ENCODE measurements at places on chromosomes 3 and 15.

GRCh38 chr3:50490424-50490823, 13.0 kb downstream of the CACNA2D2 start:
- no peak for DNase-seq

DNA sequence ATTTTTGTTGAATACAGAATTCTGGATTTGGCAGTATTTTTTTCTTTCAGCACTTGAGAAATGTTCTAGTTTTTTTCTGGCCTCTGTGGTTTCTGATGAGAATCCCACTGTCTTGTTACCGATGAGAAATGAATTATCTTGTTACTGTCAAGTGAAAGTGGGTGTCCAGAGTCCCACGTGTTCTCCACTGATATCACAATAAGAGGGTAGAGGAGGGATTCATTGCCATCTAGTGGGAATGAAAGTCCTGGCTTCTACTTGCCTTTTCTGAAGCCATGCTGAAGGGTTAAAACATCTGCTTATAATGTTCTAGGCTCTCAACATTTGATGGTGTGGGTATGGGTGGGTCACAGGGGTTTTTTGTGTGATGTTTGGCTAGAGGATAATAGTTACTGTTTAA, 66.1 kb downstream of the SEC22A start:
- no peak for DNase-seq

GRCh38 chr3:72891053-72891855, 3.4 kb downstream of the GXYLT2 start:
- no peak for DNase-seq

DNA sequence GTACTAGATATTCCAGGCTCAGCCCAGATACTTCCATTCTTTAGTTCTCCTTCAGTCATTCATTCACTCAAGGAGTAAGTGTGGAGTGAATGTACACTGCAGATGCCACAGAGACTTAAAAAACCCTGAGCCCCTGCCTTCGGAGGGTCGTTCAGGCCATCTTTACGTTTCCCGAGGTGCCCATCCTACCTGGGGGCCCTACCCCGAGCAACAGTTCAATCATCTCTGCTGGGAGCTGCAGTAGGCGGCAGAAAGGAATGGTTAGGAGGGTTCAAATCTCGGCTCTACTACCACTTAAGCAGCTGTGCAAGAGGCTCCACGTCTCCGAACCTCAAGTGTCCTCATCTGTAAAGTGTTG, 613 bp downstream of the SEC13 start:
- no peak for DNase-seq

- no peak for DNase-seq
These were observed 47.3 kb downstream of the ITGA11 start for GRCh38 chr15:68384451-68385239.

- DNase-seq = no peak
These were observed 223.0 kb downstream of the THSD4 start for GRCh38 chr15:71338265-71338664.

DNA sequence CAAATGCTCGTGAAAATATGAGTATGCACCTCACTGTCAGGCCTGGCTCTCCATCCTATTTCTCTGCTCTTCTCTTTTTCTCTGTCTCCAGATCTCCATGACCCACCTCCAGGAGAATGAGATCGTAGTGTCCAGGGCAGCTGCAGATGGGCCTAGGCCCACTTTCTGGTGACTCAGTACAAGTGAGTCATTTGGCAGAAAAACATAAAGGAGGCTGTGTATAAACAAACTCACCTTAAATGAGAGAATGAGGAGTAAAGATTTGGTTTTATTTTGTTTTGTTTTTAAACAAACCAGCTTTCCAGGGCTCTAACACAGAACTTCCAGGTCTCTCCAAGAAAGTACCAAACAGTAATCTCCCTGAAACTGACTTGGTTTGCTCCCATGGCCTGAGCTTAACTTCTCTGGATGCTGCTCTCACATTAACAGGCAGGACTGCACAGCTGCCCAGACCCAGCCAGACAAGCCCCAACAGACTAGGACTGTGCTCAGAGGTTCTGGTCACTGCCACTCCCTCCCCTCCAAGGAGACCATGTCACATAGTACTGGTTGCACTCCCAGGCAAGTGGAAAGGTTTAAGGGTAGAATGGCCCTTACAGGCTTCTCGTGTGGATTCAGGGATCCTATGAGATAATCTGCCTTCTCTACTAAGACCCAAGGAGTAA, 1.5 kb upstream of the HEG1 start:
- no peak for DNase-seq

GRCh38 chr3:151611419-151611818, 122.3 kb upstream of the AADACL2 start:
- no peak for DNase-seq

DNA sequence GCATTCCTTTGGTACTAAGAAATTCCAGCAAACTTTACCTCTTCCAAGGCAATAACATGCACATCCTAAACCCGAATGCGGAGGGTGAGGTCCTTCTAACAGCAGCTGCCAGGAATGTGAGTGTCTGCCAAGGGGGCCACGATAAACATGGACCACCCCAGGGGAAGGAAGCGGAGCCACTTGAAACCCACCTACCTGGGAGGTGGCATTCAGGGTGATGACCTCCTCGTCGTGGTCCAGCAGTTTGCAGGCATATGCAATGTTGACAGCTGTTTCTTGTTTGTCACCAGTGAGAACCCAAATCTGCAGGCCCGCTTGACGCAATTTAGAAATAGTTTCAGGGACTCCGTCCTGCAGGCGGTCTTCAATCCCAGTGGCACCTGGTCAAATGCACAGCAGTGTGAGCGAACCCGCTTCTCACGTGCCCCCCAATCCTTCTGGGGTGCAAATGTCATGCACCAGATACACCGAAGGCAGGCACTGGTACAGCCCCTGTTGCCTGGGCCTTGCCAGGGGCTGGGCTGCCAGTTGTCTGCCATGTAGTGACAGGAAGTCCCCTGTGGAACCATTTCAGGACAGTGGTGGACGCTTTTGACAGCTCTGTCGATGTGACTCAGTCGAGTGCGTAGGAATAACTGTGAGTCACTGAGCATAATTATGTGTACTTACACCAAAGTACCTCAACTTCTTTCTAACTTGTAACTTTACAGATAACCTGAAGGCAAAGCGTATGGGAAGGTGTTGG, 161.2 kb downstream of the ATP10A start:
- DNase-seq = no peak

DNA sequence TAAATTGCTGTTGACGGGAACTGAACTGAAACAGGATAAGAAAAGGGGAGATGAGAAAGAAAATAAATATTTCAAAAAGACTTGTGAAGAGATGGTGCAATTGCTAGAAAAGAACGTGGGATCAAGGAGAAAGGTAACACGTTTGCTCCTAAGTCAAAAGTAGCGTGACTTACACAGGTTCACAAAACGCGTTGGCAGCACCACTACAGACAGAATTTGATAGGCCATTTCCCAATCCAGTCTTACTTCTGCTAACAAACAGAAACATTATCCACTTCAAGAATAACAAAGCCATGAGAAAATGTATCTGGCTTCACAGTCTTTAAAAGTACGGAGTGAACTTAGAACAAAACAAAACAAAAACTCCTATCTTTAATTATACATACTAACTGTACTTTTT, 75.5 kb downstream of the DPH6 start:
- no peak for DNase-seq

DNA sequence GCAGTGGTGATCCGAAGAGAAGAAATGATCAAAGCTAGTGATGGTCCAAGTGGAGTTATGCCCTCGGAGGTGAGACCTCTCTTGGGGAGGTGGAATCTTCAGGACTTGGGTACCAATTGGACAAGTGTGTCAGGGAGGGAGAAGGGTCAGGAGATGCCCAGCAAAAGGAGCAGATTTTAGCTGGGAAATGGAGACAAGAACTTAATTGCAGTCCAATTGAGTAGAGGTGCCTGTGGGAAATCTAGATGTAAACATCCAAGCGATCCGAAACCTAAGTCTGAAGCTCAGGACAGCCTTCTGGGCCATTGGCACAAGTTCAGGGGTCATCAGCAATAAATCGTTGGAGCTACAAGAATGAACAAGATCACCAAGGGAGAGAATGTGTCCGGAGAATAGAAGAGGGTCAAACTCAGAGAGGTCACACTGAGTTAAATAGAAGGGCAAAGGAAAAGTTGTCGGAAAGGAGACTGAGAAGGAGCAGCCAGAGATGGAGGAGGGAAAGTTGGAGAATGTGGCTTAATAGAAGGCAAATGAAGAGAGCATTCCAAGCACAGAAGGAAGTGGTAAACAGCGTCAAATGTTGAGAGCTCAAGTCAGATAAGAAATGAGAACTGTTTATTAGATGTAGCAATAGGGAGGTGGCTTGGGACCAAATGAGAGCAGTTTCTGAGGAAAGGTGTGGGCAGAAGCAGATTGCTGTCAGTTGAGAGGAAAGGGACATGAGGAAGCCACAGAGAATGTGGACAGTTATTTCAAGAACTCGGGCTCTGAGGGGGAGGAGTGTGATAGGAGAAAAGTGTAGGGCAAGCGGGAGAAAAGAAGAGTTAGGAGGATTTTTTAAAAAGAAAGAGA, 64.2 kb upstream of the FNDC3B start:
- DNase-seq = no peak

GRCh38 chr3:43346978-43347749, 60.8 kb downstream of the SNRK start:
- no peak for DNase-seq

DNA sequence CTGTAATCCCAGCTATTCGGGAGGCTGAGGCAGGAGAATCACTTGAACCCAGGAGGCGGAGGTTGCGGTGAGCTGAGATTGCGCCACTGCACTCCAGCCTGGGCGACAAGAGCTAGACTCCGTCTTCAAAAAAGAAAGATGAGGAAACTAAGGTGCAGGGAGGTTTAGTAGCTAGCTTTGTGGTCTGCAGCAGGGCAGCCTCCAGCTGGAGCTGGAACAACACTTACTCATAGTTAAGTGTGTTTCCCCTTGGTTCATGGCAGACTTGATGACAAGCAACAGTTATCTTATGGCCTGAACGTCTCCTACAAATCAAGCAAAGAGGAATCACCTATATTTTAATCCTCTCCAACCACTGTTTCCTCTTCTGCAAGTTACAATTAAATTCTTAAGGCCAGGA, 12.6 kb downstream of the KAT2B start:
- DNase-seq = no peak

- DNase-seq = no peak
These were observed 2.5 kb upstream of the HTR3C start for GRCh38 chr3:184050217-184050847.

DNA sequence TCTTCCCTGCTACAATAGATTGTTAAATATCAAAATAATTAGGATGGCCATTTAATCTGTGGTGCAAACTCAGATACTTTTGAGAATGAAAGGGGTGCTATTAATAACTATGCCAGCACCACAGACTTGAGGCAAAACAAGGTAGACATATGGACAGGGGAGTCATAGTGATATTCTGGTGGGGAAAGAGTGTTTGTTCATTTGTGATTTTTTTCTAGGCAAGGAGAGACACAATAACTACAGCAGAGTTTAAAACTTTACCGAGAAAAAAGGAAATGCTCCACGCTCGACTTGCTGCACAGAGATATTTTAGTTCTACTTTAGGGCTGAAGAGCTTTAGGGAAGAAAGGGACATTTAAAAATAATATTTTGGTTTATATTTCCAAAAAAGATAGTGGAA, 611.2 kb upstream of the GRM7 start:
- no peak for DNase-seq

DNA sequence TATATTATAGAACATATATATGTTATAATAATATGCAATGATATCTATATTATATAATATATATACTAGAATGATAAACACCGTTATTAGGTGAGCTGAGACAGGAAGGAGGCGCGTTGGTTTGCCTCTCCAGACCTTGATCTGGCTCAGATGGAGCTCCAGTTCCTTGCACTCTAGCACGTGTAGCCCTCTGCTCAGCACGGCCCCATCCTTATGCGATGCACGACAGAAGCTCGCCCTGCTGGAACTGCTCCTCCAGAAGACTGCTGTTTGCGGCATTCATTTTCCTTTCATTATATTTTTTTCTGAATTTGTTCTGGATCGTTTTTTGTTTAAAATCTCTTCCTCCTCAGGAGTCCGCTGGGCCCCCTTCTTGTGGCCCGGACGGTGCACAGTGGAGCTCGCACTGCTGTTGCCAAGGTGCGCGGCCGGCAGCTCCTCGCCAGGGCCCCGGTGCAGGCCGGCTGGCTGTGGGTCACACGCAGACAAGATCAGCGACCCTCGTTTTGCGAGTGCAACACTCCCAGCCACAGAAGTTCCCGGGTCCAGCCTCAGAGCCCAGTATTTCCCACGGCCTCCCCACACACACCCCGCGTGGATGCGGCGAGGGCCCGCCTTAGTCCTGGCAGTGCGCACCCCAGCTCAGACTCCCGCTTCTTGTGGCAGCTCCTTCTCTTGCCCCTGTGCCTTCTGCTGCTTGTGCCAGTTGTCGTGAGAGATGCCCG, 112.2 kb downstream of the CHL1 start:
- DNase-seq = no peak

DNA sequence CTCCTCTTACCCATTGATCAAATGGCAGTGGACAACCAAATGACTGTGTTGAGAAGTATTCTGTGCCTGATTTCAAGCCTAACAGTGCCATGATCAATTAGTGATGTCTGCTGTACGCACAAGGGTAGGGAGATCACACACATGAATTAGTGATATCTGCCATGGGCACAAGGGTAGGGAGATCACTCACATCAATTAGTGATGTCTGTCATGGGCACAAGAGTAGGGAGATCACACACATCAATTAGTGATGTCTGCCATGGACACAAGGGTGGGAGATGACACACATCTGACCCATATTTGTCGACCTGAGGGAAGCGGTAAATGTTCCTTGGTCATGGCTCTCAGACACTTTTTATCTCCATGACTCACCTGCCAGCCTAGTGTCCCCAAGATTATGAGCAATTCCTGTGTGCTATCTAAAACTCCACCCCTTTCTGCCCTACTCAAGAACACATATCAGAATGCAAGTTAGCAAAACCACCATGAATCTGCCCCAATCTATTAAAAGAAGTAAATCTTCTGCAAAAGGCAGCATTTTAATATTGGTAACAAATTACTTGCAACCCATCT, 165.0 kb downstream of the NTRK3 start:
- no peak for DNase-seq

- peak; percentile 15 for DNase-seq
These were observed 58.8 kb downstream of the CLASP2 start for GRCh38 chr3:33658991-33659848.

DNA sequence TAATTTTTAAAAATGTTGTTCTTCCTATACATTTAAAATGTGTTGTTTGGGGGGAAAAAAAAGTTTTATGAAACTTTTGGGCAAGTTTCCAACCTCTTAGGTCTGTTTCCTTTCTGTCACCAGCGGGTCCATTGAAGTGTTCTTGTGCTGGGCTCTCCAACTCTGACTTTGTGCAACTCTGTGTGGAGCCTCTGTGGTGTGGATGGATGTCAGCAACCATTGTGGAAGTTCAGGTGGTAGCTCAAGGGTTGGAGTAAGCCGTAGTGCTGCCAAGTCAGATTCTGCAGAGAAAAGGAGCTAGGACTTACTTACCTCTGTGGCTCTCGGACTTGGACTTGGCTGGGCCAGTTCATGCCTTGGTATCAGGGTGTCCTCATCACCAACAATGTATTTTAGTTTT, 22.4 kb downstream of the ARID3B start:
- DNase-seq = no peak

- DNase-seq = no peak
These were observed 315.8 kb upstream of the CCDC54 start for GRCh38 chr3:107061466-107061865.

- DNase-seq = no peak
These were observed 61.0 kb downstream of the SSR3 start for GRCh38 chr3:156493887-156494286.
